ENCODE measurements at places on chromosomes 16 and 17.

DNA sequence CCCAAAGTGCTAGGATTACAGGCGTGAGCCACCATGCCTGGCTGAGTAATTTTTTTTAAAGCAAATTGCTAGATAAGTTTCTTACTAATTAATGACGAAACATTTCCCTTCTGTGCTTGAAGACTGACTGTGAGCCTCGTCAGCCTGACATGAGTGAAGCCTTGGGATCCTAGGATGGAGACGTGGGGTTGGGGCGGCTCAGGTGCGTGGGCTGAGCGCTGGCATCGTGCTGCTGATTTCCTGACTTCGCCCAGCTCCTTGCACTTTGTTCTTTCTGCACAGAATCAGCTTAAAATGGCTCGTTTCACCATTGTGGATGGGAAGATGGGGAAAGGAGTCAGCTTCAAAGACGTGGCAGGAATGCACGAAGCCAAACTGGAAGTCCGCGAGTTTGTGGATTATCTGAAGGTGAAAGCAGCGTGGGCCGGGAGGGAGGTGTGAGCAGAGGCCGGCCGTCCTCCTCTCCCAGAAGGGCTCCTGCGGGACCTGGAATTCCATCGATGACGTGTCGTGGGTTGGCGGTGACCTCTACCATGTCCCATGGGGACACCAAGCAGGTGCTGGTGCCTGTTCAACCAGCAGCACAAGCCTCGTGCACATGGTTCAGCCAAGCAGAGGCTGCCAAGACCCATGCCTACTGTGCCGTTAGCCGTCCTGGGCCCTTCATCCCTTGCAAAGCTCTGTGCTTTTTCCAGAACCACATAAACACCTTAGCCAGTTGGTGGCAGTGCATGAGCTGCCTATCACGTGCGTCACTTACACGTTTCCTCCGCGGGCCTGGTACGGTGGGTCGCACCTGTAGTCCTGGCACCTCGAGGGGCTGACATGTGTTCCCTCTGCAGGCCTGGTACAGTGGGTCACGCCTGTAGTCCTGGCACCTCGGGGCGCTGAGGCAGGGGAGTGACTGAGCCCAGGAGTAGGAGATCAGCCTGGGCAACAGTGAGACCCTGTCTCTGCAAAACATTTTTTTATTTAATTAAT lies 22.5 kb downstream of the SPG7 start:
- DNase-seq = no peak

DNA sequence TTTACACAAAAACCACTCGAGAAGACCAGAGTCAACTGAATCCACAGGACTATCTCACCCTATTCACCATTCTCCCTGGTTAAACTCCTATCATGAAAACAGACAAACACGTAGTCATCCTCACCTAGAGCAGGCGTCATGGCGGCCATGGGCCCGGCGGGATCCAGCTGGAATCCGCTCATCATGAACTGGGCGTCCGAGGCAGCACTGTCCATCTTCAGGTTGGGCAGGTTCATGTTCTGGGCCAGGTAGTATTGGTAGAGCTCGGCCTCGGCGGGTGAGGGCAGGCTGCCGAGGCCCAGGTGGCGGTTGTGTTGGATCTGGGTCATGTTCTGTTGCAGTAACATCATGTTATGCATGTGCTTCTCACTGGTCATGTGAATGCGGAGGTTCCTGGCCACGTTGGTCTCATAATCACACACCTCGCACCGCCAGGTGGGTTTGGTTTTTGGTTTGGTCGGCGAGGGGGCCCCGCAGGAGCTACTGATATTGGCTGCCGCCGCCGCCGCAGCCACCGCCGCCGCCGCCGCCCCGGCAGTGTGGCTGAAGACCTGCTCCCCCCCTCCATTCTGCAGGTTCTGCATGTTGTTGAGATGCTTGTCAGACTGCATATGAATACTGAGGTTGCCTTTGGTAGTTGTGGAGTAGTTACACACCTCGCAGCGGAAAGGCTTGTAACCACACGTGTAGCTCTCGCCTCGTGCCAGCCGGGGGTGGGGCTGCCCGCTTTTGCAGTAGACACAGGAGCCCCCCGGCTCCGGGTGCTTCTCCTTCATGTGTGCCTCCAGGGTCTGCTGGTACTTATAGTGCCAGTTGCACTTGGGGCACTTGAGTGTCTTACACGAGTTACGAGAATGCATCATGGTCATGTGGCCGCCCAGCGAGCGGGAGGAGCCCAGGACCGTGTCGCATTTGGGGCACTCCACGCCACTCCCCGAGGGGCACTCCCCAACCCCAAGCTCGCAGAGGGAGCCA lies 90.3 kb downstream of the ZFHX3 start:
- DNase-seq = no peak

DNA sequence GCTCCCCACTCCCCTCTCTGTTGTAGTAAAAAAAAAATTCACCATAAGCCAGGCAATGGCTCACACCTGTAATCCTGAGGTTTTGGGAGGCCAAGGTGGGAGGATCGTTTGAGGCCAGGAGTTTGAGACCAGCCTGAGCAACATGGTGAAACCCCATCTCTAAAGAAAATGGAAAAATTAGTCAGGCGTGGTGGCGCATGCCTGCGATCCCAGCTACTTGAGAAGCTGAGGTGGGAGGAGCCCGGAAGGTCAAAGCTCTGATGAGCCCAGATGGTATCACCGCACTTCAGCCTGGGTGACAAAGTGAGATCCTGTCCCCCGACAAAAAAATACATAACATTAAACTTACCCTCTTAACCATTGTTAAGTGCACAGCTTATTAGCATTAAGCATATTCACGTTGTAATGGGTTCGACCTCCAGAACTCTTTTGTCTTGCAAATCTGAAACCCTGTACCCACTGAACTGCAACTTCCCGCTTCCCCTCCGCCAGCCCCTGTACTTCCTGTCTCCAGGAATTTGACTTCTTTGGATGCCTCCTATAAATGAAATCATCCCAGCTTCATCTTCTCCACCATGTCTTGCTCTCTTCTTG lies 66.8 kb downstream of the CRISPLD2 start:
- DNase-seq = no peak

- no peak for DNase-seq
Measured at GRCh38 chr17:7133424-7133823, 18.8 kb upstream of the ASGR2 start.

- DNase-seq = no peak
Measured at GRCh38 chr17:38425744-38426143, 2.5 kb upstream of the ARHGAP23 start.

DNA sequence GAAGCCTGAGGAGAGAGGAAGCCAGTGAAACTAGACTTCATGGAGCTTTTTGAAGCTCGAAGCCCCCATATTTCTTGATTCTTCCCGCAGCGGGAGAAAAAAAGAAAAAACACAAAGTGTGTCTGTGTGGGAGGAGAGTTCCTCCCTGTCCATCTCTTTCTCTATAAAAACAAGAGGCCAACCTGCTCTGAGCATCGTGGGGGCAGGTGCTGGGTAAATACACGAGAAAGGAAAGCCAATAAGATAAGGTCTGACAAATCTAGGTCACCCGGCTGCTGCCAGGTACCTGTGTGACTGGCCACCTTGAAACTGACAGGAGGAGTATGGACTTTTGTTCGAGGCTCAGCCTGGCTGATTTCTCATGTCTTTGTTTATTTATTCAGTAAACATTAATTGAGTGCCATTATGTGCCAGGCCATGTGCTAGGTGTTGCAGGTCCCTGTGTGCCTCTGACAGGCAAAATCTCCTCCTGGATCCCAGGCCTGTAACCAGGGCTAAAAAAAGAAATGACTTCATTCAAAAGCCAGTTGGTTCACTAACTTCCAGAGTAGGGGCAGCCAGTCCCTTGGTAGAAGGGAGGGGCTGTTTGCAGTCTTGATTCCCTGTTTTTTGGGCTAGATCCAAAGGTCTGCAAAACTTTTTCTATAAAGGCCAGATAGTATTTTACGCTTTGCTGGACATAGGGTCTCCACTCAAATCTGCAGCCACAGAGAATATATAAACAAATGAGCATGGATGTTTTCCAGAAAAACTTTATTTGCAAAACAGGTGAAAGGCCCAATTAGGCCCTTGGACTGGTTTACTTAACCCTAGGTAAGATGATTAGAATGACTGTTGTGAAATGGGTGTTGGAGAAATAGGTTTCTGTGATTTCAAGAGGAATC lies 35.6 kb downstream of the YPEL2 start:
- no peak for DNase-seq
